ENCODE measurements at places on chromosomes 4 and X. TPM values are rescaled to one million over a fixed set of nuclear protein-coding genes. Genes with fewer than 3 reads are reported as not detected.

Gene AKAP14
- not detected for total RNA-seq

Gene TSPAN5
- total RNA-seq, result 24.4 TPM

Gene STS
- total RNA-seq, result 4.3 TPM

Gene GPR82
- total RNA-seq, result not detected

Measured in cardiac muscle cell (in vitro differentiated cells and primary cell).